ENCODE measurements at places on chromosomes 12 and 14.

GRCh38 chr14:73293782-73294781 is 56.8 kb downstream of the PAPLN start:
- no peak for DNase-seq

- peak; percentile 25 for DNase-seq
Observed at GRCh38 chr14:36069535-36069900, 107.0 kb downstream of the PTCSC3 start.

DNA sequence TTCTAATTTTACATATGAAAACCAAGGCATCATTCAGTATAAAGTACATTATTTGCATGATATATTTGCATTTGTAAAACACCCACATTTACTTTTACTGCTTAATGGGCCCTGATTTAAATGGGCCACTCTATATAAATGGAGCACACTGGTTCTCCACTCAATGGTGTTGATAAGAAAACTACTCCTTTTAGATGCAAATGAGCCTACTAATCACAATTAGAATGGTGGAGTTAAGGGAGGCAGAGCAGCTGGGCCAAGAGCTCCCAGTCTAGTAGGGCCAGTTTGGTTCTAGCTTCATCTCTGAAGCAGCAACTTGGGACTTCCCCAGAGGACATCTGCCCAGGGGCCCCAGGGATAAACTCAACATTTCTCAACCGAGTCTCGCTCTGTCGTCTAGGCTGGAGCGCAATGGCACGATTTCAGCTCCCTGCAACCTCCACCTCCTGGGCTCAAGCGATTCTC is 120.7 kb downstream of the FOXN3 start:
- no peak for DNase-seq

GRCh38 chr12:132717531-132718387 is 7.1 kb downstream of the PGAM5 start:
- DNase-seq: no peak

- peak; percentile 28 for DNase-seq
Observed at GRCh38 chr14:59419303-59419702, 45.9 kb downstream of the GPR135 start.

DNA sequence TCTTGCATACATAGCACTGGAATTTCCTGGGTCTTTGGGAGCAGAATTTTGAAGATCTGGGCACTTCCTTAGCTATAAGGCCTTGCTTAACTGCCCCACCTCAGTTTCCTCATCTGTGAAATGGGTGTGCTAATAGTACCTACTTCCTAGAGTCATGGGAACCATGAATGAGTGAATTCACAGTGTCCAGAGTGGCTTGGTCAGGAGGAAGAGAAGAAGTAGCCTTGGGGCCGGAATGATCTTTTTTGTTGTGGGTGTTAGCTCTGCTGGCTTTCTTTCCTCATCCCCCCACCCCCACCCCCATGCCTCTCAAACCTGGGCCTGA is 2.4 kb downstream of the SH2B3 start:
- no peak for DNase-seq

DNA sequence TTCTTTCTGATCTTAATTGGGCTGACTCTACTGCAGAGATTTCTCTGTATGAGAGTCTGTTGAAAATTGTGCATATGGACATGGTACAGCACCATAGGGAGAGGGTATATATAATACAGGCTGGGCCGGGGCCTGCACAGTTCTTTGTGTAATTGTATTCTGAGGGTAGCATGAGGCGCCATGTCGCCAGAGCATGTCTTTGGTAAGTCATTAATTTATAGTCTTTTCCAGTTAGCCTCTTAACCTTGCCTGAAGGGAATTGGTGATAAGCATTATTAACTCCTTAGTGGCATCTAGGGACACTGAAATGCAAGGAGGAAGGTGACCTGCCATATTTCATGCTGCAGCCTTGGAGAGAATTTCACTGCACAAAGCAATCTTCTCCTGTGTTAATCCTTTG is 569.9 kb downstream of the TMTC2 start:
- DNase-seq: no peak
